WTC11 (cell line): ENCODE measurements at places on chromosomes 2 and 18.

GRCh38 chr2:21381421-21381820 is 257.7 kb downstream of the TDRD15 start:
- no peak for DNase-seq

- DNase-seq = peak; percentile 57
Observed at GRCh38 chr18:32550963-32551362, 80.3 kb upstream of the GAREM1 start.

DNA sequence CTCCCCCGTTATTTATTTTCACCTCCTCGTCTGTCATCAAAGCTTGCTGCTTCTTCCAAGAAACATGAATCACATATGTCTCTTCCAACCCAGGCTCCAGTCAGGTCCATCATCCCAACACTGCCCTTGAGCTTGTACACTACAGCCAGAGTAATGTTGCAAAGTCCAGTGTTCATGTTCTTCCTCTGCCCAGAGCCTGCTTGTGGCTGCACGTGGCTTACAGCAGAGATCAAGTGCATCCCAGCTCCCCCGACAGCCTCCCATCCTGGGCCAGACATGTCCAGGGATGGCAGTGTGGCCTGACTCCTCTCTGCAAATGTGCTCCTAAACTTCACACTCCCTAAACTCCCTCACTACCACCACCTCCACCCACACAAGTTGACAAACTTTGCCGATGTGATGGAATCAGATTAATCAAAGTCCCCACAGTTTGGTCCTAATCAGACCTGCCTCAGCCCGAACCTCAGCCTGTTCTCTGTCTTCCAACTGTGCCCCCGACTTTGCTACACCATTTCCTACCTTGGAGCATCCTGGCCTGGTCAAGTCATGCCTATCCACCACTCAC is 54.2 kb upstream of the MAPRE3 start:
- no peak for DNase-seq

DNA sequence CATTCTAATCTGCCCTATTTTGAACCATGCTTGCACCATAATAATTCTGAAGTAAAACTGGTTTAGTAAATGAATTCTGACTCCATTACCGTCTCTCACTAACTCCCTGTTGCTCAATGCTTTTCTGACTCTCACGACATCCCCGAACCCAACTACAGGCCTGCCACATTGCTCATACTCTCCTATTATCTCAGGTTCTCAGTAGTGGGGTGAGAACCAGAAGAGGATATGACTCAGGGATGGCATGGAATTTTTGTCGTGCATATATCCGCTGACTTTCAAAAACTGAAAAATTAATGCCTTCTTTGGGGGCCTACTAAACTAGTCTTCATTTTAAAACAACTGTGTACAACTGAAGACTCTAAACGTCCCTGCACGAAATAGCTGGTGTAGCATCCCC is 34.3 kb downstream of the NETO1 start:
- DNase-seq = no peak
